SW 1271 (cell line): ENCODE measurements at places on chromosomes 16 and 17.
A peak's percentile ranks its signal among the peaks of the same experiment; 100 is the strongest.

DNA sequence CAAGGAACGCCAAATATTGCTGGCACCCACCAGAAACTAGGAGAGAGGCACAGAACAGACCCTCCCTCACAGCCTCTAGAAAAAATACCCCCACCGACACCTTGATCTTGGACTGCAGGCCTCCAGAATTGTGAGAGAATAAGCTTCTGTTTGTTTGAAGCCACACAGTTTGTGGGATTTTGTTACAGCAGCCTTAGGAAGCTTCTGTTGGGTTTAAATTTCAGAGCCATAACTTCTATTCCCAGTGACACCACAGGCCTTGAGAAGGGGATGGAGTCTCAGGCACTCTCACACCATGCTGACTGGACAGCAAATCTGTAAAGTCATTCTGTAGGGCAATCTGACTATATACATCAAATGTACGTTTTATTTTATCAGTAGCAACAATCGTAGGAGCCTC, 38.6 kb downstream of the RNF112 start:
- no peak for DNase-seq

DNA sequence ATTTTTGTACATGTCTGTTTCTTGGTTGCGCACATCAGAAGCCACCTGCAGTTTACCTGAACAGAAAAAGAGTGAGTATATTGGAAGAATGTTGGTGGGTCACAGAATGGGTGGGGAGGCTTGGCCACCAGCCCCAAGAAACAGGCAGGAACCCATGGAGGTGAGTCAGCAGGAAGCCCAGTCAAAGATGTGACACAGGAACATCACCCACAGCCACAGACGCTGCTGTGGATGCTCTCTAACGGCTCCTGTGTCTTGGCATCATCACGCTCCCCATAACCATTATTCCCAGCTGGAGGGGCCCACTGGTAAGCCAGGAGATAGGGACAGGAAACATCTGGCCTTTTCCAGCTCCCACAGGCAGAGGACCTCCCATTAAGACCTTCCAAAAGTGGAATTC, 94.0 kb upstream of the WSB1 start:
- no peak for DNase-seq

DNA sequence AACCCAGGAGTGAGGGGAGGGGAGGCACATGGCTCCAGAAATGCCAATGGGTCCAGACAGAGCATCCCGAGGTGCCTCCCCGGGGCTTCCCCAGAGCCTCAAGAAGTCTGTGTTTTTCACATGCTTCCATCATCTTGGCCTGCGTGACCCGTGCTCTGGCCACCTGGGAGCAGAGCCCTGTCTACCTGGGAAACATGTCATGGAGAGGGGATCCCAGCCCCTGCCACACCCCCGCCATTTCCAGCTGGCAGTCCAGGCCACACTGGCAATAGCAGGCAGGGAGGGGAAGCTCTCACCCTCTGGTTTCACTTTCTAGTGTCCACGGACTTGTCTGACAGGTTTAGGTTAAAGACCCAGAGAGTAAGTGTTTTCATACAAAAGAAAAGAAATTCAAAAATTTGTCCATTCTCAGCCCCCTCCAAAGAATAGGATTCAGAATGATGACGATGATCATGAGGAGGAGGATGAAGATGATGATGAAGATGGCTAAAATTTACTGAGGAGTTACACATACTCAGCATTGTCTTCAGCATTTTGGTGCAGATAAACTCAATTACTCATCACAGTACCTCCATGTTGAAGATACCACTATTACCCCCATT, 9.0 kb downstream of the SMIM5 start:
- no peak for DNase-seq

DNA sequence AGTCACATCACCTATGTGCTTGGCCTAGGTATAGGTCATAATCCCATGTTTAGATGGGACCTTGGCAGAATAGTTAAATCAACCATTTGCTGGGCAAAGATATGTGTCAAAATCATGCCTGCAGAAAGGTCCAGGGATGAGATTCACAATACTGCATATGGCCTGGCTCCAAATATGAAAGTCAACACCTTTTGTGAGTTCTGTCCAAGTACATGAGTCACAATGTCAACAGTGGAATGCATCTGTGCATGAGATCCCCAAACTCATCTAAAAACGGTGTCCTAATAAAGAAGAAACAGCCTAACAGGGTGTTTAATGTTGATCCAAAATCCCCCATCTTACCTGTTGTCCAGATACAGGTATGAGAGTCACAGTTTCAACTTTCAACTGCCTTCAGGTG, 1847.5 kb downstream of the TP53TG3F start:
- DNase-seq, result no peak

DNA sequence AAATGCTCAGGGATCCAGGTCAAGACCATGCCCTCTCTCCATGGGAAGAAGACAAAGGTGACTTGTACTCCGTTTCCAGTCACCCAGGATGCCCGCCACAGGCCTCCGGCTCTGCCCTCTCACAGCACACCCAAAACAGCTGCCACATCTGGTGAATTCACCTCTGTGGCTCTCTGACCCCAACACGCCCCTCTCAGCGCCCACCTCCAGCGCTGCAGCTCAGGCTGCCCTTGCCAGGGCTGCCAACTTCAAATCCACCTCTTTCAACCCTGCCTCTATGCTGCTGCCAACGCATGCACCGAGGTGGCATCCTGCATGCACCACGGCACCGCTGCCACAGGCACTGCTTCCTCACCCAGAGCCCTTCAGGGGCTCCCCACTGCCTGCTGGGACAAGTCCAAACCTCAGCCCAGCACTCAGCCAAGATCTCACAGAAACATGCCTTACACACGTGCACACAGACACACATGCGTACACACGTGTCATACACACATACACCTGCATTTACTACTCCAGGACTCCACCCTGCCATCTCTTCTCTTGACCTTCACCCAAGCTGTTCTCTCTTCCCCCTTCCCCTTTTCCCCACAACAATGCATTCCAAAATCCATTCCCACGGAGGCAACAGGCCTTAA, 7.5 kb downstream of the HID1 start:
- DNase-seq, result no peak

DNA sequence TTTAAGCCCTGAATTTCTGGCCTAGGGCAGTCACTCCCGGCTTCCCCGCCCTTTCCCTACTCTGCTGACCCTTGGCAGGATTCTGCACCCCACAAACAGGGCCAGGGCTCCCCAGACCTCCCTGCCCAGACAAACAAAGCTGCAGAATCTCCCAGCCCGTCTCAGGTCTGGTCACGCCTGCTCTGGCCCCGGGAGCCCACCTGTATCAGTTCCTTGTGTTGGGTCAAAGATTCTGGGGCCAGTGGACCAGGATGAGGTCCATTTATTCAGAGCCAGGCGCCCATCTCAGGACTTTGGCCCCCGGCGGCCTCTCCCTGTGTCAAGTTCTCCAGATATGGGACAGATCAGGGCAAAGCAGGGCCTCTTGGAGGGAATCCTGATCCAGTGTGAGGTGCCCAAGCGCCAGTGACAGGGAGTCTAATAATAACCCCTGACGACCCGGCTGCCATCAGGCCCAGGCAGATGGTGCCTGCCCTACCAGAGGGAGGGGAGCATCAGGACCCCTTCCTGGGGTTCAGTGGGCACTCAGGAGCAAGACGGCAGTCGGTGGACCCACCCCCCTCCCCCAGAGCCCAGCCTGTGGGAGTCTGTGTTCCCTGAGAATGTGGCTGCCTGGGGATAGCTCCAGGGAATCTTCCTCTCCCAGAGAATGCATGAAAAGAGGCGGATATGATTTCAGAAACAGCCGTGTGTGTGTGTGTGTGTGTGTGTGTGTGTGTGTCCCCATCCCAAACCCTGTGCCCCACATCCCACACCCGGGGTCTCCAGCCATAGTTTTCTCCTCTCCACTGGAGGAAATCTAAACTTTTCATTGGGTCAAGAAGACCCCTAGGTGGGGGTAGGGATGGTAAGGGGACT, 1.3 kb downstream of the TTYH2 start:
- no peak for DNase-seq

DNA sequence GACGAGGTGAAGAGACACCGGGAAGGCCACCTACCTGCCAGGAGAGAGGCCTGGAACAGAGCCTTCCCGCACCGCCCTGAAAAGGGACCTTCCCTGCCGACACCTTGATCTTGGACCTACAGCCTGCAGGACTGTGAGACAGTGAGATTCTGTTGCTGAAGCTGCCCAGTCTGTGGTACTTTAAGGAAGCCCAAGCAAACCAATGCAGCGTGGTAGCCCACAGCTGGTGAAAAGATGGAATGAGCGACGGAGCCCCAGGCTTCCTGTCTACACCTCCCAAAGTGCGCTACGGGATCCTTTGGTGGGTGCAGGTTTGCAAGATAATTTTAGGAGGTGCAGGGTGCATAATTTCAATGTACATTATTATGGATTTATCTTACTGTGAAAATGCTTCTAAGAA, 33.9 kb downstream of the TNFRSF13B start:
- no peak for DNase-seq

GRCh38 chr16:54487933-54488332, 201.3 kb upstream of the IRX3 start:
- DNase-seq, result no peak

GRCh38 chr17:67829331-67829730, 4.0 kb downstream of the BPTF start:
- DNase-seq, result no peak

DNA sequence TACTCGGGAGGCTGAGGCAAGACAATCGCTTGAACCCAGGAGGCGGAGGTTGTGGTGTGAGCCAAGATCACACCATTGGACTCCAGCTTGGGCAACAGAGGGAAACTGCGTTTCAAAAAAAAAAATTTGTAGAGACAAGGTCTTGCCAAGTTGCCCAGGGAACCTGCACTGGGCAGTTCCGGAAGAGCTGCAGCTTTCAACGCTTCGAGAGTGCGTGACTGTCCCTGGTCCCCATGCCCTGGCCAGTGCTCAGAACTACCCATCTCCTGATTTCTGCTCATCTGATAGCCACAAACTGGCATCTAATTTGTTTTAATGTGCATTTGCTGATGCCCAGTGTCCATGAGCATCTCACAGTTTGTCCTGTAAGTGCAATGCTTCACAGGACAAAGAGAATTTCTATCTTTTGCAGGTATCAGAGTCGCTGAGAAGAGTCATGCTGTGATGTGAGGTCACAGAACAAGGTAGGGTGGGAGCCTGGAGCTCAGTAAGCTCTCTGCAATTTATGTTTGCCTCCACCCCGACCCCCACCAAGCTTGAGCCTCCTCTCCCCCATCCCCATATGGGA, 3.9 kb downstream of the ACTG1 start:
- peak; percentile 23 for DNase-seq

GRCh38 chr17:258045-258734, 76.7 kb upstream of the DOC2B start:
- DNase-seq, result no peak

DNA sequence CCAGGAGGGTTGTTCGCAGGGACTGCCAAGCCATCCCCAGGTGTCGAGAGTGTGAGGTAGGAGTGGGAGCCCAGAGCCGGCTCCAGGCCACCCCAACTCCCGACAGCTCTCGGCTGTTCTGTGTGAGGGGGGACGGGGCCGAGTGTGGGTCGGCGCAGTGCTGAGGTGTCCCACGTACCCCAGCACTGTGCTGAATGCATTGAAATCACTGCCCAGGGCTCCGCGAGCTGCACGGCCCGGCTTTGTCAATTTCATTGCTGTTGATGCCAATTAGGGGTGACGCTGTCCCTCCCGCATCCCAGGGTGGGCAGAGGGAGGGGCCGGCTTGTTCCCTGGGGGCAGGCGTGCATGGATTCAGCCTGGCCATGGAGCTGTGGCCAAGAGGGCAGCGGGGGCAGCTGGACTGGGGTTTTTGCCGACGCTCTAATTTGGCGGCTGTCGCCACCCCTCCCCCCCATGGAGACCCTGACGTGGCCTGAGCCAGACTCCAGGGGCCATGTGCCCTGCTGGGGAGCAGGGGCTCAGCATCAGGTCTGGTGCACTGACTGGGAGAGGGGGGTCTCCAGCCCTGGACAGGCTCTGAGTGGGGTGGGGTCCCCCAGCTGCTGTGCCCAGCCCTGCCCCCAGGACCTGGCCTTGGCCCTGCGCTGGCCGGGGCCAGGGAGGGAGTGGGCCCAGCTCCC, 14.3 kb downstream of the CENPX start:
- DNase-seq, result no peak

DNA sequence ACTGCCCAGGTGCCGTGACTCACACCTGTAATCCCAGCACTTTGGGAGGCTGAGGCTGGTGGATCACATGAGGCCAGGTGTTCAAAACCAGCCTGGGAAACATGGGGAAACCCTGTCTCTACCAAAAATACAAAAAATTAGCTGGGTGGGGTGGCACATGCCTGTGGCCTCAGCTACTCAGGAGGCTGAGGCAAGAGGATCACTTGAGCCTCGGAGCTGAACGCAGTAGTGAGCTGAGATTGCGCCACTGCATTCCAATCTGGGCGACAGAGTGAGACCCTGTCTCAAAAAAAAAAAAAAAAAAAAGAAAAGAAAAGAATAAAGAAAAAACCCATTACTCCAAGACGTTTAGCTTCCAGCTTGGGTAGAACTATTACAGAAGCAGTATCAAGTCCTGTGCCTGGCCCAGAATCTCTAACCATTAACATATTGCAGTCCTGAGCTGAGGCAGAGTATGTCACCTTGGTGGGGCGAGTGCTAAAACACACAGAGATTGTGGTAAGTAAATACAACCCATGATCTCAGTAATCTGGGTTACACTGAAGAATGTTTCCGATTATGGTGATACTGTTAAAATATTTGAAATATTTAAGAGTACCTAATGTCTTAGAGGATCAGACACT, 23.2 kb upstream of the CFAP20 start:
- DNase-seq, result no peak

DNA sequence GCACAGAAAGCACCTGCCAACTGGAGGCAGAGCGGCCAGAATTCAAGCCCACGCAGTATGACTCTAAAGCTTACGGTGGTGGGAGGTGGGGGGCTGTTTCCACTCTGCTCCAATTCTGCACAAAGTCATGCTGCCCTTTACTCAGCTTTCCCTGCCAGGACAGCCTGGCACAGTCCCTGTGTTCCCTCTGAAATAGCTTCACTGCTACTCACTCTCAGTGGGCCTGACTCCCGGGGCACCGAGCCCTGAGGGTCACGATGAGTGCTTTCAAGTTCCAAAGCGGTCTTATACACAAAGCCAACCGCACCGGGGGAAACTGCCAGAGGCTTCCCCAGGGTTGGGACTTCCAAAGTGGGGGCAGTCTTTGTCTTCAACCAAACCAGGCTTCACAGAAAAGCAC, 306.1 kb upstream of the XYLT1 start:
- DNase-seq, result no peak

- DNase-seq, result no peak
These were observed 46.2 kb downstream of the SMPD3 start for GRCh38 chr16:68401871-68402747.

GRCh38 chr17:77846531-77847085, 111.9 kb upstream of the TNRC6C start:
- DNase-seq, result no peak

DNA sequence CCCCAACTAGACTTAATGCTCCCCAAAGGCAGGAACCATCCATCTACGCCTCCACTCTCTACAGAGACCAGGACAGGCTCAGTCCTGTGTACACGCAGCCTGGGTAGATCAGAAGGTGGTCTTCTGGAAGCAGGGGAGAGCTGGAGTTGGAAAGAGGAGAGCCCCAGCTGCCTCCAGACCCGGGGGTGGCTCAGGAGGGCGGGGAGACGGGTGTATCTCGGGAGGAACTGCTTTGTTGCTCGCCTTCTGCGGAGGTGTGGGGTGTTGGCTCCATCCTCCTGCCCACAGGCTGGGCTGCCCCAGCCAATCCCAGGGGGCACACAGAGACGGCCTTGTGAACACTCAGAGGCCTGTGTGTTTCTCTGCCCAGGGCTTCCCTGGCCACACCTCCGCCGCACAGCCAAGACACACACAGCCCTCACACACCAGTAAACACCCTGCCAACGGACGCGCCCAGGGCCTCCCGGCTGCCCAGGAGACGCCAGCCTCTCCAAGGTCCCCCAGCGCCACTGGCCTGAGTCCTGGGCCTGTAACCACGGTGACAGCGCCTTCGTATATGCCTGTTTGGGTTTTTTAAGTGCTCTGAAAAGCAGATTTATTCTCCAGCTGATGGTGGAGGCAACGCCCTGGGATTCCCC, 143.4 kb upstream of the CDC42EP4 start:
- DNase-seq, result no peak
